ENCODE measurements at places on chromosomes 7 and 10.

DNA sequence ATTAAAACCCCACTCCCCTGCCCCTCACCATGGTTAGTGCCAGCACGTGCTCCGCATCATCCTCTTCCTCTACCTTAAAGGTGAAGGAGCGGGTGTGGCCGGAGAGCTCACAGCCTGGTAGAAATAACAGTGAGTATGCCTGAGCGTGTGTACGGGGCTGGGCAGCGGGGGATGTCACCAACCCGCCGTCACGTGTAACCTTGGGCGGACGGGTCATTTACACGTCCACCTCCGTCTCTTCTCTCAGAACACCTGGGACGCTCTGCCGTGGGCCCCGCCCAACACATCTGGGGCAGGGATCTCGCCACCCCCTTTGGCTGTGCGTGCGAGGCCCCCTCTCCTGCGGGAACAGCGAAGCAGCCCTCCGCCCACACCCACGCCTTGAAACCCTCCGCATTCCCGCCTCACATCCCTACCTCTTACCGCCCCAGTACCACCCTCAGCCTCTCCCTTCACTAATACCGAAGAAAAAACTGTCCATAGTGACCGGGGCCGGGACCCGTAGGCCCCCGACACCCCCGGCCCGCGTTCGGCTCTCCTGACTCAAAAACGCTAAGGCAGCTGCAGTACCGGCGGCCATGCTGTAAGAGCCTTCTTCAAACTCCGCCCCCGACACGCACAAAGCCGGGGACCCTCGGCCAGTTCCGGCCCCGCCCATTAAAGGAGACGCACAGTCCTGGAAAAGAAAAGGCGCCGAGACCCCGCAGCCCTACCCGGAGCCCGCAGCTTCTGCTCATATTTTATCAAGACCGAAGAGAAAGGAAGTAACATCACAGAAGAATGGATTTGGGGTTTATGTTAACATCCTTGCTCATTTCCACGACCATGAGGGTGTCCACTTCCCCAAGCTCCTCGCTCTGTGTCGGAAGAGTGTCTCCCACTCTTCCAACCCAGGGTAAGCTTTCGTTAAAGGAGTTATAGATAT, at the start of gene NPM3:
TSS of gene NPM3 (minus strand) at position 636 of the 925 bp plus-strand sequence. CDS start at position 580, 56 bp downstream.
- peak; percentile 79 for DNase-seq

DNA sequence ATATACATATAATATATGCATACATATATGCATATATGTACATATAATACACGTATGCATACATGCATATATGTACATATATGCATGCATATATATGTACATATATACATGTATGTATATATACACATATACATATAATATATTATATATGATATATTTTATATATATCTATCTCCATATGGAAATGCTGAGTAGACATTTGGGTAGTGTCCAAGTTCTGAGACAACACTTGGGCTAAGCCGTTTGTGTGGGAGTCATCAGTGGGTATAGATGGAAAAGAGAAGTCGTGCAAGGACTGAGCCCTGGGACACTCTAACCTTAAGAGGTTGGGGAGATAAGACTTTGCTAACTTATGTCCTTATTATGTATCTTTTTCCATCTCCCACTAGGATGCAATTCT, 165.2 kb upstream of the PODXL start:
- DNase-seq: no peak

DNA sequence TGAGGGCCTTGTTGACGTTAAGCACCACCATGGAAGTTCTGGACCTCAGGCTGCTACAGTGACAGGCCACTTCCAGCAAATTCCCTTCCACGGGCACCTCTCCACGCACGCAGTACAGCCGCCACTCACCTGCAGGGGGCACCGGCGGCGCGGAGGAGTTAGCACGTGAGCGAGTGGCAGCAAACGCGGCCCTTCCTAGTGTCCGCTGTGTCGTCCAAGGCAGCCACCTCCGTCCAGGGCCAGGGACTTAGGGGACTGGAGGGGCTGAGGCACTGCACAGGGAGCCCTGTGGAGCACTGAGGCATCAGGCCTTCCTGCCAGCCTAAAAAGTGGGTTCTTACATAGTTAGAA, 164.4 kb downstream of the SVIL start:
- no peak for DNase-seq

- no peak for DNase-seq
Observed at GRCh38 chr7:100627238-100627549, 14.2 kb downstream of the TFR2 start.

GRCh38 chr10:119416855-119417254, 125.7 kb downstream of the RGS10 start:
- DNase-seq: peak; percentile 56

GRCh38 chr7:30898411-30898810, 13.2 kb upstream of the AQP1 start:
- no peak for DNase-seq

GRCh38 chr7:43647673-43648472, 65.0 kb downstream of the STK17A start:
- DNase-seq: peak; percentile 38

- peak; percentile 69 for DNase-seq
Observed at GRCh38 chr10:62666275-62666674, 138.2 kb upstream of the ADO start.

DNA sequence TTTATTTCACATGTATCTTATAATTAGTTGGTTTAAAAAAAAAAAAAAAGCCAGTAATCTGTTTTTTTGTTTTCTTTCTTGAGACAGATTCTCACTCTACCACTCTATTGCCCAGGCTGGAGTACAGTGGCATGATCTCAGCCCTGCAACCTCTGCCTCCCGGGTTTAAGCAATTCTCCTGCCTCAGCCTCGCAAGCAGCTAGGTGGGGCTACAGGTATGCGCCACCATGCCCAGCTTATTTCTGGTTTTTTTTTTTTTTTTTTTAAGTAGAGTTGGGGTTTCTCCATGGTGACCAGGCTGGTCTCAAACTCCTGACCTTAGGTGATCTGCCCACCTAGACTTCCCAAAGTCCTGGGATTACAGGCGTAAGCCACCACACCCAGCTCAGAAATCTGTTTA, 34.1 kb upstream of the CAPZA2 start:
- DNase-seq: no peak

DNA sequence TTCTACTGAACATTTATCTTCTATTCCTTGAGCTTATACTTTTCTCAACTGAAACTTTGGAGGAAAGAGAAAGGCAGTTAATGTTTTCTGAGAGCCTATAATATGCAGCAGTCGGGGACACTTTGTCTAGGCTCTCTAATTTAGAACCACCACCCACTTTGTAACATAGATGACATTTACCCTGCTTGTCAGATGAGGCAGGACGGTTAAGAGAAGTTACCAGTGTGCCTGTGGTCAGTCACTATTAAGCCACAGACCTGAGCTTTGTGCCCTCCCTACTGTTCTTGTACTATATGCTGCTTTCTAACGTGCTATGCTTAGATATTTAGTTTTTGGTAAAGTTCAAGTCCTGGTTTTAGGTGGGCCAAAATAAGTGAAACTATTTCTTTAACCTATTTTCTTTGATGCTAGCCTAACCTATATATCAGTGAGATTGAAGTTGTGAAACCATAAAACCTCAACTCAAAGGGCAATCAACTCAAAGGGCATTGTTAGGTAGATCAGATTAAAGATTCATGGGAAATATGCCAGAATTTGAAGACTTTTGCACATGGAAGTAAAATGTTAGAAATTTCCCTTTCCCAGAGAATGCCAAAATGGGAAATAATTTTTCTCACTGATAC, 156.5 kb upstream of the AGR3 start:
- peak; percentile 21 for DNase-seq

DNA sequence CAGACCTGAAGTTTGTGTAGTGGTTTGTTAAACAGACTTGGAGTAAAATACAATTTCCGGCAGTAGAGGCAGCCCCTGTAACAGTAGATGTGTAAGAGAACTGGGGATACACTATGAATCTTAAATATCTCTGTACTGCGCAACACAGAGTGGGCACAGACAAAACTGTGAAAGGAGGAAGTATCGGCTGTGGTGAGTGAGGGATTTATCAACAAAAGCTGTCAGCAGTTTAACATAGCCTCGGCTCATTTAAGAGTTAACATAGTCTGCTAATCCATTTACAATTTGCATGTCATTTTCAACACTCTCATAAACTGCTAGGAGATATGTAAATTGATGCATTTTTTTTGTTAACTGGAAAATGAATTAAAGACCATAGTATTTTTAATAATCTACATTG, 225.2 kb downstream of the ZWINT start:
- DNase-seq: no peak

- DNase-seq: no peak
Observed at GRCh38 chr7:28983396-28984190, 25.5 kb upstream of the TRIL start.

DNA sequence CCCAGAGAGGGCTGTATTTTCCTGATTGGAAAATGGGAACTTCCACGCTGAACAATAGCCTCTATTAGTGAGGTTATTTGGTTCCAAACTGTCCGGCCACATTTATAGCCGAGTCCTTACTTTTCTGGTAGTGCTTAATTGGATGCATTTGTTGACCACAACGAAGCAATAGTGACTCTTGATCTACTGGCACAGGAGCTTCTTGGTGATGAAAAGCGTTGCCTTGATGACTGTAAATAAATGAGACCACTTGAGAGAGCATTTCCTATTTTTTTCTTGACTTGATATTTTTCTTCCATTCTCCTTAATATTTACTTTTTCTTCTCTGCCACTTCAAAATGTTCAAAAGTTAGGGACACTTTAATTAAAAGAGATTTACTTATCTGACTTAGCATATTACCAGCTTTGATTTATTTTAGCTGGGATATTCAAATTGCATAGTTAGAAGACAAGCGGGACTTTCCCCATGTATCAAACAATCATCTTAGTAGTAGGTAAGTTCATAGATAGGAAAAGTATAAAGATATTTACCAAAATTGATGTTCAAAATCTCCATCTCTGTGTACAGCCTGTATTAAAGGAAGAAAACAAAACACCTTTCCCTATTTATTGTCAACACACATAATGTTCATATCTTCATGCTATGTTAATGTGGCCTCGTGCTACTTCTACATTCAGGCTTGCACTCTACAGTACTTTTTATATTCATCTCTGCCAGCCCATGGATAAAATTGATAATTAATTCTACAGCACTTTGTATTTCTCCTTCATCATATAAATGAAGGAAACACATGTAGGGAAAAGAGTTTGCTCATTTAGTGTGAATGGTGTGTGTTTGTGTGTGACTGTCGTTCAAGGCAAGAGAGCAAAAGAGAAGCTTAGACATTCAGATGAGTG, 5.1 kb upstream of the SP8 start:
- no peak for DNase-seq

DNA sequence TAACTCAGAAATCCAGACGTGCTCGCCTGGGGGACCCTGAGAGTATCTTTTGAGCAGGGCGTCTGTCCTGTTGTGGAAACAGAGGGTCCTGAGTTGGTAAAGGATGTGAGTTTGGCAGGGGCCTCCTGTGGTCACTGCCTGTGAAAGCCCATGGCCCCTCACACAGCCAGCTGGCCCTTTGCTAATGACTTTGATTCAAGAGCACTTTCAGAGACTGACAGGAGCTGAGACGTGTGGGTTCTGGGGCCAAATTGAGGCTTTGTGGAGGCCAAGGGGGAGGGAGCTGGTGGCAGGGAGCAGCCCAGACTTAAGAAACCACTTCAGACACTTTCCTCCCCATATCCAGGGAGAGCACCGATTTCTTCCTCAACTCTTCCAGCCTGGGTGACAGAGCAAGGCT, 459.4 kb upstream of the FOXK1 start:
- no peak for DNase-seq

DNA sequence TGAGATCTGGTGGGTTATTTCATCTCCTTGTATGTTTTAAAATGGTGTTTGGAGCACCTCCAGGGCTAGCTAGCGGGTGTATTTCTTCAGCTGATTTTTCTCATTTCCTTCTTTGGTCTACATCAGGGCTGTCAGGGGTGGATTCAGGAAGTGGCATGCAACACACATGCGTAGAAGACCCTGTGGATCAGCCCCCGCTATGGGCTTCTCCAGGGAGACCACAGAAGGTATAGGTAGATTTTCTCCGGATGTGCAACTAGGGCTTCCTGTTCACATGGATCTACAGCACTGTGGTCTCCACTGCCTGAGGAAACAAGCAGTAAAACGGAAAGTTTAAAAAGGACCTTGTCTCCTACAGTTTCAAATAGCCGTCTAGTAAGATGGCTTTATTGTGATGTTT, 10.4 kb downstream of the NUB1 start:
- DNase-seq: peak; percentile 70

GRCh38 chr7:30080818-30081217, 52.6 kb downstream of the PLEKHA8 start:
- DNase-seq: no peak

- peak; percentile 69 for DNase-seq
Observed at GRCh38 chr7:3028071-3028757, 15.5 kb downstream of the CARD11 start.

GRCh38 chr10:80461208-80462183, 7.4 kb downstream of the TSPAN14 start:
- no peak for DNase-seq

GRCh38 chr10:88642209-88642608, 22.0 kb upstream of the LIPF start:
- DNase-seq: no peak

DNA sequence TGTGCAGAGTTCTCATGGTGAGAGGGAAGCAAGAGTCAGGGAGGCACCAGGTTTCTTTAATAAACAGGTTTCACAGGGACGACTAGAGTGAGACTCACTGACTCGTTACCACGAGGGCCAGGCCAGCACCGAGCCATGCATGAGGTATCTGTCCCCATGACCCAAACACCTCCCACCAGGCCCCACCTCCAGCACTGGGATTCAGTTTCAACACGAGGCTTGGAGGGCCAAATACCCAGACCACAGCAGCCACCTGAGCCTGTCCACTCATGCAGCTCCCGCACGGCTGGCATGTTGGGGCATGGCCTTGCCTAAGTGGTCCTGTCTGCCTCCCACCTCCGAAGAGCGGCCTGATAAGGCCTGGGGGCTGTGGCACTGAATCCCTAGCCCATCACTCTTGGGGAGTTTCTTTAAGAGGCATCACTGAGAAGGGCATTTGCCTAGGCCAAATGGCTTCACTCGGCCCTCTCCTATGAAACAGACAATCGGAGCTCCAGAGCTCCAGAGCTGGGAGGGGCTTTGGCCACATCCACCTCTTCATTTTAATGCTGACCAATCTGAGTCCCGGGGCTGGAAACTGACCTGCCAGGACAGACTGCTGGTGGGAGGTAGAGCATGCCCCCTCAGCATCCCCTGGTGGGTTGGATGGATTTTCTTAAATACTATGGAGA, 157.8 kb downstream of the DNAJB6 start:
- no peak for DNase-seq

DNA sequence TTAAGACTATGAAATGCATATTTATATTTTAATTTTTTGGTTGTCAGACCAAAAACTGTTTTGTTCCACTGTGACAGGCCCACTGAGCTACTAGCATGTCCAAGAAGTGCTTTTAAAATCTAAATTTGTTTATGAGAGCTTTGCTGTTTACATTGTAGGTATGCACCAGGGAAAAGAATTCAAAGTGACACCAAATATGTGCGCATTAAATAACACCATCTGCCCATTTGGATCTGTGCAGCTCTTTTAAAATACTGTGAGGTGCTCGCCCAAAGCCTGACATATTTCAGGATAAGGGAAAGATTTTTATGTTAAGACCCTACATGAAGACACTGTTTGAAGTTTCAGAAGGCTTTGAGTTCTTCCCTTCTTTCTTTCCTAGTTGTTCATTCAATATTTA, 162.9 kb downstream of the ST7 start:
- no peak for DNase-seq

Measured in inflammatory macrophage (primary cell).